ENCODE measurements at places on chromosomes 5 and 9.
A peak's percentile ranks its signal among the peaks of the same experiment; 100 is the strongest.

DNA sequence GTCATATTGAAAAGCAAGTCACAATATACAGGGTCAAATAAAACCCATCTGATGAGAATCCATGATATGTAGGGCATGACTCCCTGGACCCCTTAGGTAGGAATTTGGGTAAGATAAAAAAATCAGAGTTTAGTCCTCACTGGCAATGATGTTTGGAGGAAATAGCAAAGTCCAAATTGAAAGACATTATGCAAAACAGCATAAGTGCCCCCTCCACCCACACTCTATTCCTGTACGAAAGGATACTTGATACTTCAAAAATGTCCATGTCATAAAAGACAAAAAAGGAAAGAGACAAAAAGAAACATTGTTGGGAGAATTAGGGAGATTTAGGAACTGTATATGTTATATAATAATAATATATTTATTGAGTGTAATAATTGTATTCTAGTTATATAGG lies 96.1 kb upstream of the RASGRF2 start:
- no peak for DNase-seq

- DNase-seq: no peak
These were observed 1.3 kb downstream of the ATP6V1G1 start for GRCh38 chr9:114588651-114589526.

DNA sequence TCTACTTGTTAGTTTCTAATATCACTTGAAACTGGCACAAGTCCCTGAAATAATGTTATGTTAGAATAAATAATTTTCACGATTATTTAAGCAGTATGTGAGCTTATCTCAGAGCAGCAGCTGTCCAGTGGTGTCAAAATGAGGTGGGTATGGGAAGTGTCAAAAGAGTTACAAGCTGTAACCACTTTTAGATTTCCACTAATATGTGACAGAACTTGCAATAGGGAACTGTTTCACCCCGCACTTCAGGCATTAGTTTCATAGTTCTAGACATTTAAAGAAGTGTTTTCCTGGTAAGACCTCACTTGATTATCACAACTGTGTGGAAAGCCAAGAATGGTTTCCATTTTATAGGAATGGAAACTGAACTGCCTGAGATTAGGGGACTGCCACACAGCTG lies 2.9 kb upstream of the ISCA1 start:
- DNase-seq: peak; percentile 93

DNA sequence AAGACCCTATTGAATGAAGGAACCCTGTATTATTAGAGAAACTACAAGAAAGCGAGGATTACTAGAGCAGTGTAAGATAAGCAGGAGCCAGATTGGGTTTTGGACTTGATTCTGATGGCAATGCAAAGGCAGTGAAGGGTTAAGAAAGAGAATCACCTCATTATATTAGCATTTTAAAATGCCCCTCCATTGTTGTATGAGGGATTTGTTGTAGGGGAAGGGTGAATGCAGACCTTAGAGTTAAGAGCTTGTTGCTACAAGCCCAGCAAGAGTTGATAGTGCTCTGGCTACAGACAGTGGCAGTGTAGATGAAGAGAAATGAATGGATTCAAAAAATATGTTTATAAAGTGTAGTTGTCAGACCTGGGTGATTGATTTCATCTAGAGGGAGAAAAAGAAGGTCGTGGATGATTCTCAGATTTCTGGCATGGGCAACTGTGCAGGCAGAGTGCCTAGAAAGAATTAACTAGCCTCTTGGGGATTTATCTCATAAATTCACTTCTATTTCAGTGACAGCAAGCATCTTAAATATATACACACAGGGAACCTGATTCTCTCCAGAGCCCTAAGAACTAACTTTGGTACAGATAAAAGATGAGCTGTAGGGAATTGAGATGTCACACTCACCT lies 344.8 kb downstream of the ARRDC3 start:
- no peak for DNase-seq

GRCh38 chr5:88743231-88743834 lies 139.7 kb downstream of the MEF2C start:
- peak; percentile 64 for DNase-seq

DNA sequence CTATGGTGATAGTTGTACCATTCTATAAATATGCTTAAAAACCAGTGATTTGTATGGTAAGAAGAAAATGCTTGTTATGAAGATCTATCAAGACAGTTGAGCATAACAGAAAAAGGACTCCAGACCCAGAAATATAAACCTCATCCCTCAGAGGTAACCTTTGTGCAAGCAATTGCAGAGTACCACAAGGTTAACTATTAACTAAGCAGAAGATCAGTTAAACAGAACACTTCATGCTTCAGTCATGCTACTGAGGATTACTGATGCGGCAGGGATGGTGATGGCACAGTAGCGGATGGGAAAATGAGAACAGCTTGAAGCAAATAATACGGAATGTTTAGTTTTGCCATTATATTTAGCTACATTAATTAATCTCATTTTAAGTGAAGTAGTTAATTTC lies 45.5 kb downstream of the IARS1 start:
- DNase-seq: no peak

GRCh38 chr9:105236261-105236660 lies 8.2 kb upstream of the SLC44A1 start:
- no peak for DNase-seq

- no peak for DNase-seq
These were observed 140.0 kb downstream of the CDH6 start for GRCh38 chr5:31333475-31333874.

GRCh38 chr5:150141544-150142184 lies 14.0 kb downstream of the PDGFRB start:
- DNase-seq: no peak

Measured in hematopoietic multipotent progenitor cell treated with erythropoietin and hydrocortisone succinate and interleukin-3 and kit ligand, for 8 days (in vitro differentiated cells).